Esophagus squamous epithelium (tissue), 5 donors: ENCODE measurements at places on chromosomes 16 and 17.

GRCh38 chr17:1110862-1111598 is 68.8 kb downstream of the ABR start:
- DNase-seq: no peak

DNA sequence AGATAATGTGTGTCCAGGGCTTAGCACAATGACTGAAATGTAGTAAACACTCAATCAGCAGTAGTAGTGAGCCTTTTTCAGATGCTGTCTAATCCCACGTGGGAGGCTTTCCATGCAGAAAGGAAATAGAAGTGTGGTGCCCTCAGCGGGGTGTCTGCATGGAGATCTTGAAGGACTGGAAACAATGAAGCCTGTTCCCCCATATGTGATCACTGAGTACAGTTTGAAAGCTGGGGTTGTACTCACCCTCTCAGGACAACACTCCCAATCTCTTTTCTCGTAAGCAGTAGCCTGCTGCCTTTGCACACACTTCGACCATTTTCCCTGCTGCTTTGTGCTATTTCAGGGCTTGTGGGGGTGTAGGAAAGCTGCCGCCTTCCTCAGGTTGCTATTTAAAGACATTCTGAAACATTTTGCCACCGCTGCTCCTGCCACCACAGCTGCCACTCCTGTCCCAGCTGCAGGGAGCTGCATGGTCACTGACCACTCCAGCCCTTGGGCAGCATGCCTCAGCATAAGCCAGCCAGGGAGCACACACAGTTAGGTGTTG is 40.6 kb upstream of the HAS3 start:
- DNase-seq: no peak

GRCh38 chr17:45296833-45297124 is 20.0 kb downstream of the MAP3K14 start:
- DNase-seq: no peak

- no peak for DNase-seq
Observed at GRCh38 chr17:32192379-32192778, 50.1 kb downstream of the RHOT1 start.

DNA sequence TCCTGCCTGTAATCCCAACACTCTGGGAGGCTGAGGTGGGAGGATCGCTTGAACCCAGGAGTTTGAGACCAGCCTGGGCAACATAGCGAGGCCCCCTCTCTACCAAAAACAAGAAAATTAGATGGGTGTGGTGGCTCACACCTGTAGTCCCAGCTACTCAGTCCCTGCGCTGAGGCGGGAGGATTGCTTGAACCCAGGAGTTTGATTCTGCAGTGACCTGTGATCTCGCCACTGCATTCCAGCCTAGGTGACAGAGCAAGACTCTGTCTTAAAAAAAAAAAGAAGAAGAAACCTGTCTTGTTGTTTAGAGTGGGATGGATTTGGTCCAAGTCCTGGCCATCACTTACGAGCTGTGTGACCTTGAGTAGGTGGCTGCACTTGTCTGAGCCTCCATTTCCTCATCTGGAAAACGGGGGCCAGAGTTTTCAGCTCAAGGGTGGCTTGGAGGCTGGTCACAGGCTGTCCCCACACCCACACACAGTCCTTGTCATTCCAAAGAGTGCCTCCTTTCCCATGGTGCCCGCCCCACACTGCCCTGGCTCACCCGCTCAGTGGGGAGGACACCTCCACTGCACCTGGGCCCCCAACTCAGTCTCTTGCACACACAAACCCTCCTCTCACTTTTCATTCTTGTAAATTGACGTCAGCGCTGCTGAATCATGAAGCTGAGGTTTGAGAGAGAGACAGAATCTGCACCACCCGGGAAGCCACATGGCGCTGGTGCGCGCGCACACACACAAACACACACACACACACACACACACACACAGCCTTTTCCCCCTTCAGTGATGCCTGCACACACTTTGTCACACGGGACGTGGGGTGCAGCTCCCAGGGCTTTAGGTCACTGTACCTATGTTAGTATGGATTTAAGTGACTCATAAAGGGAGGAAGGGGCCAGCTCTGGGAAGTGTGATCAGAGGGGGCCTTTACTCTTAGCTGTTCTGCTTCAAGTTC is 4.2 kb downstream of the SOCS1 start:
- DNase-seq: no peak
